Panc1 (cell line): ENCODE measurements at places on chromosomes 13 and 19.

DNA sequence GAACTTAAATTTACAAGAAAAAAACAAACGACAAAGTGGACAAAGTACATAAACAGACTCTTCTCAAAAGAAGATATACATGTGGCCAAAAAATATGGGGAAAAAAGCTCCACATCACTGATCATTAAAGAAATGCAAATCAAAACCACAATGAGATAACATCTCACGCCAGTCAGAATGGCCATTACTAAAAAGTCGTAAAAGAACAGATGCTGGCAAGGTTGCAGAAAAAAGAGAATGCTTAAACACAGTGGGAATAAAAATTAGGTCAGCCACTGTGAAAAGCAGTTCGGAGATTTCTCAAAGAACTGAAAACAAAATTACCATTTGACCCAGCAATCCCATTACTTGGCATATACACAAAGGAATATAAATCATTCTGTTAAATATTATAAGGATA is 132.7 kb downstream of the UGGT2 start:
- DNase-seq = no peak

GRCh38 chr19:10454267-10454666 is 33.9 kb downstream of the PDE4A start:
- no peak for DNase-seq

GRCh38 chr13:105048677-105049076 is 1486.8 kb downstream of the EFNB2 start:
- DNase-seq = no peak

DNA sequence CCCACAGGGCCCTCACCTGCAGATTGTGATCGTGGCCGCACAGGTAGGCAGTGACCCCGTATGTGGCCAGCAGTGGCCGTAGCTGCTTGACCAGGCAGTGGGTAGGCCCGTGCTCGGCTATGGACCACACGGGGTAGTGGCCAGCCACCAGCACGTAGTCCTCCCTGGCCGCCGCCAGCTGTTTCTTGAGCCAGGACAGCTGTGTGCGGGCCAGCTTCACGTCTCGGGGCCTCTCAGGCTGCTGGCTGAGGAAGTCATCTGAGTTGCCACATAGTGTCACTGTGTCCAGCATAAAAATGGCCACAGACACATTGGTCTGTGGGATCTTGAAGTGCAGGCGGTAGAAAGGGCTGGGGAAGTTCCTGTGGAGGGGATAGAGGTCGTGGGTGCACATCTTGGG is 1.2 kb downstream of the ACP5 start:
- no peak for DNase-seq

GRCh38 chr13:111397202-111397880 is 76.9 kb downstream of the TEX29 start:
- no peak for DNase-seq

GRCh38 chr19:58355215-58355796 is 2.0 kb upstream of the A1BG start:
- DNase-seq = no peak

DNA sequence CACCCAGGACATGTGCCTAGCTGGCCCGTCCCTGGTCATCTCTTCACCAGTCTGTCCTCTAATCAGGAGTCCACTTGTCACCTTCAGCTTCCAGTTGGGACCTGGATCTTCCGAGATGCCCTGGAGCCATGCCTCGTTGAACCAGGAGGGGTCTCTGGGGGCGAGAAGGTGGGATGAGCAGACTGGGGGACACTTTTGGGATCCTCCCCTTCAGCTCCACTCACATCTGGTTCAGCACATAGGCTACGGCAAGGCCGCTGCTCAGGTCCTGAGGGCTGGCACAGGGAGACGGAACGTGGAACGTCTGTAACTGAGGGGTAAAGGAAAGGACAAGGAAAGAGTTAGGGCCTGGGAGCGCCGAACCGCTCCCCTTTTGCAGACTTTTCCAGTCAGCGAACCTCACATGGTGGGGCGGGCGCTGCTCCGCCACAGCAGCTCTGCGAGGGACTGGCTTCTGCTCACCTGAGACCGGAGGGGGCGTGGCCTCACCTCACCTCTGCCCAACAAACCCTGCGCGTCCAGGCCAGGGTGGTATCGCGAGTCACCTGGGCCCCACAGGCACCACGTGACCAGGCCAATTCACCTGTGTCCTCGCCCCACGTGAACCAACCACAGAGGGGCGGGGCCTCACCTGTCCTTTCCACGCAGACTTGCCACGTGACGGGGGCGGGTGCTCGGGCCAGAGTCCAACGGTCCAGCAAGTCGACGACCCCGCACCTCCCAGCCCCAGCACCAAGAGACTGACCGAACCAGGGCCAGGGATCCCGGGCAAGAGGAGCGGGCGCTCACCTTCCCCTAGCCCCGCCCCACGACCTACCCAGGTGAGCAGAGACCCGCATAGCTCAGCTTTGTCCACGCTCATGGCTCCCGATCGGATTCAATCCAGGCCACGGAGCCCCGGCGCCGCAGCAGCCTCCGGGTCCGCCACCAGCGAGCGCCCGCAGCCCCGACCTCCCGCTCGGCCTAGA is at the start of gene HOOK2:
Gene HOOK2, minus strand, starts transcription at position 965 of the 968 bp plus-strand sequence. Its CDS starts 103 bp downstream, at position 862.
- no peak for DNase-seq

GRCh38 chr13:97856304-97856675 is 97.2 kb upstream of the IPO5 start:
- DNase-seq = no peak

- DNase-seq = no peak
Measured at GRCh38 chr13:91698308-91698707, 299.9 kb downstream of the GPC5 start.

DNA sequence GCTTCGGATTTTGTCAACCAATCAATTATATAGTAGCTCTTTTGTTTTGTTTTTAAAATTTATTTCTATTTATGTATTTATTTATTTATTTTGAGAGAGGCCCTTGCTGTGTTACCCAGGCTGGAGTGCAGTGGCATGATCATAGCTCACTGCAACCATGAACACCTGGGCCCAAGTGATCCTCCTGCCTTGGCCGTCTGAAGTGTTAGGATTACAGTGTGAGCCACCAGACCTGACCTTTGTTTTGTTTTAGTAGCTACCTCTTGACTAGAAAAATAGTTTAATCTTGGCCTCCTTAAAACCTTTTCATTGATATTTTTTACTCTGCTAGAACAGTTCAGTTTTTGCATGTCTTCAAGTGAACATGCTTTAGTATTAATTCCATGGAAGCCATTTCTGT is 15.1 kb downstream of the GARRE1 start:
- no peak for DNase-seq

DNA sequence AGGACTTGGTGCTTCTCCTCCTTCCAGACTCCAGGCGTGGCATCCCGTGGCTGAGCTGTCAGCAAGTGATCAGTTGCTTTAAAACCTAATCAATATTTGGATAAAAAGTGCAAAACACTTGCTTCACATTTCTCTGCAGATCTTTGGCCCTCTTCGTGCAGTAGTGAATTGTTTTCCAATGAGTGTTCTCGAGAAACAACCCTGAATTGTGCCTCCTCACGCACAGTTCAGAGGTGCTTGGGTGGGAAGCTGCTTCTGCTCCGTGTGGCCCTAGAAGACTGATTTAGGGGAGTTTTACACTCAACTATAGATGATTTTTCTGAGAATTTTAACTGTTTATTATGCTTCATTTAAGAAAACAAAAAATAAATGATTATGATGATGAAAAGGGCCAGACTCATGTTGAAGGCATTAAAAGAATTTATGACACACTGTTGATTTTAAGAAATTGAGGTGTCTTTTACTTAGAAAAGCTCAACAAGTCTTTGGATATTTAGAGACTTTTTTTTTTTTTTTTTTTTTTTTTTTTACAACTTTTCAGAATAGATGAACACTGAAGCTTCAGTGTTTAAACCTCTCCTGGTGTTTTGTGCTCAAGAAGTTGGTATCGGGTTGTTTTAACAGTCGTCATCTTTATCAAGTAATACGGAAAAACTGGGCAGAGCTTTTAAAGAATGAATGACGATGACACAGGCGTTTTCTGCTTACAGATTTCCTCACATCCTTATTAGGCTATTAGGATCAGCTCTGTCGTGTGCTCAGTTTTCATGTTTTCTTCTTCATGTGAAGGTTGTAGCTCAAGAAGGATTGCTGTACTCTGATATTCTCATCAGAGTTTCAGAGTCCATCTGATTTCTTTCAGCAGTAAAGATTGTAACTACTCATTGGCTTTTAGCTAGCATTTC is 39.5 kb upstream of the TEX29 start:
- no peak for DNase-seq

DNA sequence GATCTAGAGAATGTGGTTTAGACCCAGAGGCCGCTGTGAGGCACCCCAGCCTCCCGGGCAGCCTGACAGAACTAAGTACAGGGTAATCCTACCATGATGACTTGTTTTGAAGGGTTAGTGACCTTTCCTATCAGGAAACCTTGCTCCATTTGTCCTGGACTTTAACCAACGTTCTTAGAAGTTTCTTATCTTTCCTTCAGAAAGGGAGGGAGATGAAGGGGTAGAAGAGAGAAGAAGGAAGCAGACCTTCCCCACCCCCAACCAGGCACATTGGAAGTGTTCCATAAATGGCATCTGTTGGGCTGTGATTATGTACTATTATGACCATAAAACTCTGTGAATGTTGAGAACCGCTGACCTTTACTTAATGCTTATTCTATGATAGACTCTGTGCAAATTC is 184.2 kb downstream of the OXGR1 start:
- no peak for DNase-seq

- DNase-seq = no peak
Measured at GRCh38 chr13:113938246-113938645, 35.6 kb downstream of the C13orf46 start.

GRCh38 chr13:28723806-28724205 is 5.0 kb upstream of the SLC46A3 start:
- DNase-seq = no peak

DNA sequence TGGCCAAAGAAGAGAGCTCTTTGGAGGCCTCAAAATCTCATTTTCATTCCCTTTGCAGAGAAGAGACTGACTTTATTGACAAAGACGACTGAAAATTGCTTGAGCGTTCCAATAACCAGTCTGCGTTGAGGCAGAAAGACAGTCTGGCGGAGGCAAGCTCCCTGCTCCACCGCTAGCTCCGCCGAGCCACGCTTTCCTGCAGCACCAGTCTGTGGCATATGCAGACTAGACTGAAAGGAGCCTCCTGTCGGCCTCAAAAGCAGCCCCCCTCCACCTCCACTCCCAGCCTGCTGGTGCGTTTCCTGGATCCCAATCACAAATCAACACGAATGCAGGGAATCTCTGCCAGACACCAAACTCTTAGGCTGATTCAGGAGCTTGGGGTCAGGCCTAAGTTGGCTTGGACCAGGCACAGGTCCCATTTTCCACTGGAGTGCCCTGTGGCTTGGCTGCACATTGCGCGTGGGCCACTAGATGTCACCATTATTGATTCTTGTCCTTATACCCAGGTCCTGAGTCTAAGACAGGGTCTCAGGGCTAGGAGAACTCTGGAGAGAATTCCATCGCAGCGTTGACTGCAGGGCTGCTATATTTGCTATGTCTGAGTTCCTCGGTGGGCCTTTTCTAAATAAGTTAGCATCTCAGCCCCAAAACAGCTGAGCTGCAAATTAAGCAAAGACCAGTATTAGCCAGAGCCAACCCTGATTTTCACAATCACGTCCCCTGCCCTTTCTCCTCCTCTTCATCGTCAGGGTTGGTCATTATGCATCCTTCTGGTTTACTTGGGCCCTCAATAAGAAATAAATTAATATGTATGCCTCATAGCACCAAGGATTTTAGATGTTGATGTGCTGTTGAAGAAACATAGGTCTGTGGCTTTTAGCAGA is 5.2 kb upstream of the ZNF507 start:
- DNase-seq = peak; percentile 53

- no peak for DNase-seq
Measured at GRCh38 chr13:47433461-47434005, 536.7 kb upstream of the HTR2A start.

- no peak for DNase-seq
Measured at GRCh38 chr13:78650717-78651083, 8.3 kb downstream of the OBI1 start.

DNA sequence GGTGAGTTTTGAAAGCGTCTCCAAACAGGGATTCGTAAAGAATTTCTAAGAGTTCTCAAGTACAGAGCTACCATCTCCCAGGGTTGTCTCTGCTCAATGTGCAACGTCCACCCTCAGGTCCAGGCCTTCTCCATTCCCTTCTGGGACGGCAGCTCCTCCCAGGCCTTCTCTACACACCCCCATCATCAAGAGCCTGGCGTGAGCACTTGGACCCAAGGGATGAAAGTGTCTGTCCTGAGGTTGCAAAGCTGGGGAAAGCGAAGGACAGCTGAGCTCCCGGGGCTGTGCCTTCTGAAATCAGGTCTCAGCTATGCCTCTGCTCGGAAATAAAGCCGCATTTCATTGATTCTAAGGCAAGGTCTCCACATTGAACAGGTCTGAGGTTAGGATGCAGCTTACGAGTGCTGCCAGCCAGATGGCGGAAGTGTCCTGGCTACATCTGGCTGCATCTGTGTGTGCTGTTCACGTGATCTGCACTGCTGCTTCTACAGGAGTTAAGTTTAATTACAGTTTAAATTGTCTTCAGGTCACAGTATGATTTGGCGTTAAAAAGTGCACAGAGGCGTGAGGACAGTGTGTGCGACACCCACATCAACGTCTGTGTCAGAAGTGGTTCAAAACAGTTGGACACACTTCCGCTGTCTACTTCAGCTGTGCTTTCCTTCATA is 27.0 kb upstream of the MIER2 start:
- no peak for DNase-seq

GRCh38 chr19:50842130-50842529 is 8.8 kb upstream of the KLK15 start:
- no peak for DNase-seq

GRCh38 chr13:44385401-44385800 is 11.8 kb downstream of the SERP2 start:
- DNase-seq = no peak

GRCh38 chr13:50387051-50387581 is 371.9 kb downstream of the KCNRG start:
- DNase-seq = no peak

DNA sequence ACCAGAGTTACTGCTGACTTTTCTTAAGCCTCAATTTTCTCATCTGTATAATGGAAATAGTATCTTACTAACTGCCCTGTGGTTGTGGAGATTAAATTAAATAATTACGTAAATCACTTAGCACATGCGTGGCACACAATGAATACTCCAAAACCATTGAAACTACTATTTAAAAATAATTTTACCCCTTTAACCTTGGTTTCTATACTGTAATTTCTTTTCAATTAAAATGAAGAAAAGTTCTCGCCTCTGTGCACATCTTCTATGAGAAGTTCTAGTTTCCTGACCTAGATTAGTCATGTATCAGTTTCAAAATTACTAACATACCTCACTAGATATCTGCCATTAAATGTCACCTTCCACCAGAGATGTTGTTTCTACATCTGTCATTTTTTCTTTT is 5.7 kb downstream of the SLITRK1 start:
- DNase-seq = no peak

DNA sequence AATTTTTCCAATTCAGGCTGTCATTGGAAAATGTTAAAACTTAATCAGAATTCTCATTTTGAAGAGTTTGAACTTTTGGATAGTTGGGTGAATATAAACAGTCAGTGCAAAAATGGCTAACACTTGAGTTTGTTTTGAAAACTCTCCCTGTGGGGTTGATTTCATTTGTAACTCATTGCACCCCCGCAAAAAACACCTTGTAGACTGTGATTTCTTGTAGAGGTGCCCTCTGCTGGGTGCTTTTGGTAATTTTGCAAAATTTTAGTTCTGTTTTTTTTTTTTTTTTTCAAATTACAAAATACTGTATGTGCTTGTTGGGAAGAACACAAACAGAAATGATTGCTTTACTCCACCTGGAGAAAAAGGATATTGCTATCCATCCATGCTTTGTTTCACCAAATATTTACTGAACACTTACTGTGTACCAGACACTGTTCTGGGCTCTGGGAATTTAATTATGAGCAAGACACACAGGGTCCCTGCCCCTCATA is 28.2 kb upstream of the GPI start:
- DNase-seq = no peak
